ENCODE measurements at places on chromosomes 12 and 14. TPM values are rescaled to one million over a fixed set of nuclear protein-coding genes. Genes with fewer than 3 reads are reported as not detected.
A peak's percentile ranks its signal among the peaks of the same experiment; 100 is the strongest.

The CLEC9A gene
- not detected for total RNA-seq

The SIX6 gene
- not detected for total RNA-seq

DNA sequence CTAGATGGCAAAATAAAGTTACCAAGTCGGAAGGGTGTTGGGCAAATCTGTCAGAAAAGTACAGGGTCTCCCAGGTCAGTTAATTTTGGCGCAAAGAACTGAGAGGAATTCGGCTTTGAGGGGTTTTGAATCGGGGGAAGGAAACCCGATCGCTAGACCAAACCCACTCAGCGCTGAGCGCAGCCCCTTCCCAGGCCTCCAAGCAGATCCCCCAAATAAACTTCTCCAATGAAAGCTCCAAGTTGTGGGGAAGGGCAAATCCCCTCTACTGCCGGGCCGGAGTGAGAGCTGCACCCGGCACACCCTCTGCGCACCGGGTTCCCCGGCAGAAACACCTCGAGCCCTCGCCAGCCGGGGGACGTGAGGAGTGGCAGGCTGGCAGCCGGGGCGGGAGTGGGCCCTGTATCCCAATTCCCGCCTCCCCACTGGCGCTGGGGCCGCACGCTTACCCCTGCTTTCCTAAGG, 441 bp downstream of the E2F7 start:
- no peak for DNase-seq

GRCh38 chr12:71124835-71125460, 32.9 kb downstream of the TSPAN8 start:
- no peak for DNase-seq

GRCh38 chr14:94114589-94115057, 4.1 kb downstream of the IFI27 start:
- peak; percentile 13 for DNase-seq

DNA sequence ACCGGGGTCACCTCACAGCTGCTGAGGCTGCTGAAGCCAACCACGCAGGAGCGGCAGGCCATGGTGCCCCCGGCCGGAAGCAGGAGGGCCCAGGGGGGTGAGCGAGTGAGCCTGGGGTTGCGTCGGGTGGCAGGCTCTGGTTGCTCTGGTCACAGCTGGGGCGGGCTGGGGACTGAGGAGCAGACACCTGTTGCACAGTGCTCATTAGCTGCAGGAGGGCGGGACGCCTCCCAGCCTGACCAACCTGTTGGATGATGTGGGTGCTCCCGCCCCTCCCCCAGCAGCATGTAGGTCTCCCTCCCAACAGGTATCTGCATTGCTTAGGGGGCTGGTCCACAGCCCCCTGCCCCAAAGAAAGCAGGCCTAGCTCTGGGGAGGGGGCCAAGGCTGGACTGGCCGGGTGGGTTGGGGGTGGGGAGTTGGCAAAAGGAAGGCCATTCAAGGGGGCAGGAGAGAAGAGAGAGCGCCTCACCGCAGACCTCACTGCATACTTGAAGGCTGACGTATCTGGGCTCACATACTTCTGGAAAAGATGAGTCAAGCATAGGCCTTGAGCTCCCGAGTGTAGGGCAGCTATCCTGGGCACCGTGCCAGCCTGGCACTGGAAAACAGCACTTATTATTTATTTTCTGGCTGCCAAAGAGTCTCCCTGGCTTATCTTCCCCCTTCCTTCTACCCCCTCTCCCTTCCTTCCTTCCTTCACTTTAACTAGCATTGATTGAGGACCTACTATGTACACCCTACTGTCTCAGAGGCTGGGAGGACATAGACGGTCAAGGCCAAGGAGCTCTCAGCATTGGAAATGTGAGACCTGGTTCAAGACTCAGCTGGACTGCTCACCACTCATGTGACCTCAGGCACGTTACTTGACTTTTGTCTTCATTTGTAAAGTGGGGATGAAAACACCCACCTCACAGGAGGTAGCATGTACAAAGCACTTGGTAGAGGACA, at the start of gene KRT80:
KRT80 (minus strand) TSS at position 174 of the 951 bp plus-strand sequence; CDS start at position 62, 112 bp downstream.
- no peak for DNase-seq

Measured in endodermal cell (in vitro differentiated cells).